Mammary epithelial cell (primary cell): ENCODE measurements at places on chromosomes 11 and 22. TPM values are rescaled to one million over a fixed set of nuclear protein-coding genes. Genes with fewer than 3 reads are reported as not detected.

Gene PKP3
- 240 and 274 TPM in 2 replicates for total RNA-seq

Gene PLEKHB1
- total RNA-seq, result not detected in 2 replicates

Gene CST6
- total RNA-seq, result 0.78 and 1.3 TPM in 2 replicates

Gene APOL6
- total RNA-seq, result 5.8 and 10.6 TPM in 2 replicates

Gene HOATZ
- not detected in 2 replicates for total RNA-seq

Gene NCAPH2
- 26.8 and 41.0 TPM in 2 replicates for total RNA-seq

Gene C11orf16
- not detected for total RNA-seq

Gene HEPHL1
- 36.5 and 60.8 TPM in 2 replicates for total RNA-seq

Gene IGLL1
- not detected for total RNA-seq

Gene RTN4R
- 3.8 TPM for total RNA-seq

Gene DDTL
- total RNA-seq, result 0.17 TPM

Gene C11orf42
- total RNA-seq, result not detected in 2 replicates

Gene LRRC56
- total RNA-seq, result 1.2 and 1.4 TPM in 2 replicates

Gene TESMIN
- 8.2 TPM for total RNA-seq

Gene WNT7B
- 0.31 and 0.56 TPM in 2 replicates for total RNA-seq

Gene CDHR5
- not detected for total RNA-seq

Gene UCP3
- 1.2 TPM for total RNA-seq

Gene BSCL2
- total RNA-seq, result 44.2 TPM

Gene GSTT2B
- 15.8 TPM for total RNA-seq

Gene FREY1
- total RNA-seq, result 1.2 and 2.1 TPM in 2 replicates

Gene POU2AF3
- total RNA-seq, result not detected in 2 replicates

Gene C22orf31
- total RNA-seq, result not detected in 2 replicates

Gene TRPM5
- not detected for total RNA-seq

Gene DGKZ
- 74.8 and 83.6 TPM in 2 replicates for total RNA-seq

Gene NPTXR
- total RNA-seq, result 3.5 TPM

Gene HTR3A
- total RNA-seq, result not detected

Gene OR5P2
- total RNA-seq, result 11.3 TPM

Gene TOM1
- total RNA-seq, result 19.7 and 26.7 TPM in 2 replicates

Gene LMNTD2
- total RNA-seq, result 2.3 TPM

Gene OR52H1
- not detected for total RNA-seq

Gene C22orf39
- 12.2 TPM for total RNA-seq

Gene SPON1
- not detected in 2 replicates for total RNA-seq

Gene CD248
- 0.67 TPM for total RNA-seq

Gene BCO2
- total RNA-seq, result 3.8 TPM

Gene CASP1
- total RNA-seq, result 39.4 and 56.1 TPM in 2 replicates

Gene SLC37A4
- 15.8 TPM for total RNA-seq

Gene FBLN1
- total RNA-seq, result 173 TPM

Gene MAJIN
- total RNA-seq, result not detected in 2 replicates

Gene CTR9
- total RNA-seq, result 29.5 TPM

Gene MICAL3
- total RNA-seq, result 67.2 TPM

Gene RBMXL2
- 0.21 TPM in 1 of 2 replicates, not detected in the other for total RNA-seq

Gene OR4D10
- total RNA-seq, result not detected in 2 replicates

Gene MRGPRX3
- 11.0 and 33.4 TPM in 2 replicates for total RNA-seq

Gene HEPN1
- total RNA-seq, result not detected in 2 replicates

Gene E2F8
- 0.17 TPM for total RNA-seq

Gene IL18
- total RNA-seq, result 1.7 and 2.2 TPM in 2 replicates

Gene MS4A8
- not detected in 2 replicates for total RNA-seq

Gene PRCP
- 25.5 TPM for total RNA-seq

Gene PRRG4
- total RNA-seq, result 15.2 TPM

Gene UPK3A
- not detected for total RNA-seq

Gene CHST1
- 1.2 and 7.1 TPM in 2 replicates for total RNA-seq

Gene GAL3ST1
- total RNA-seq, result not detected

Gene PDE3B
- not detected in 2 replicates for total RNA-seq

Gene STK33
- not detected in 2 replicates for total RNA-seq
